CD4-positive, alpha-beta memory T cell (primary cell): ENCODE measurements at places on chromosomes 1 and 21.
A peak's percentile ranks its signal among the peaks of the same experiment; 100 is the strongest.

DNA sequence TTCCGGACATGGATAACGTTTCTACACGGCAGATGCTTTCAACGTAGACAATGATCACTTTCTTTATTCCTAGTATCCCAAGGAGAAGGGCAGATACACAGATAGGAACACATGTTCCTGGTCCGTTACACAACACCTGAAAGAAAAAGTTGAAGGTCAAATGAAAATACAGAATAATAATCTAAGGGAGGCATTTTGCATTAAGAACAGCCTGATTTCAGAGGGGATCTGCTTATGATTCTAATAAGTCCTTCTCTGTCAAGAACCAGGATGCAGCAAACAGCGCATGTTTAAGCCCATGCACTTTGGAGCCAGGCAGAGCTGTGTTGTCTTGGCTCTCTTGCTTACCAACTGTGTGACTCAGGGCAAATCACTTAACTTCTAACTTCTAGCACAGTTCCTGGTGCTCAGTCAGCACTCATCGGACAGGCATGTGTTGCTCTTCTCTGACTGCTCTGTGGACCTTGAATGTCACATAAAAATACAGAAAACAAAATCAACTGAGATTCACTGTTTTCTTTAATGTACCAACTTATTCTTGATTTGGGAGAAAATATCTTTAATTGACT, 56.3 kb upstream of the CNN3 start:
- H3K36me3 ChIP-seq: no peaks in the 10 kb centered on the region
- no peak for DNase-seq
- no peaks in the 10 kb centered on the region for H3K27me3 ChIP-seq
- H3K4me3 ChIP-seq: no peak overlapping the region

DNA sequence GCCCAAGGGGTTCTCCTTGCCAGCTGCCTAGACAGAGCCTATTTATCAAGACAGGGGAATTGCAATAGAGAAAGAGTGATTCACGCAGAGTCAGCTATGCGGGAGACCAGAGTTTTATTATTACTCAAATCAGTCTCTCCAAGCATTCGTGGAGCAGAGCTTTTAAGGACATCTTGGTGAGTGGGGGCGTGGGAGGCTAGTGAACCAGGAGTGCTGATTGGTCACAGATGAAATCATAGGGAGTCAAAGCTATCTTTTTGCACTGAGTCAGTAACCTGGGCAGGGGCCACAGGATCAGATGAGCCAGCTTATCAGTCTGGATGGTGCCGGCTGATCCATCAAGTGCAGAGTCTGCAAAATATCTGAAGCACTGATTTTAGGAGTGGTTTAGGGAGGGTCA, 64.8 kb upstream of the MRPS6 start:
- no peaks in the 10 kb centered on the region for H3K36me3 ChIP-seq
- H3K27me3 ChIP-seq: no peaks in the 10 kb centered on the region
- H3K4me1 ChIP-seq: no peaks in the 10 kb centered on the region
- H3K4me3 ChIP-seq: no peak overlapping the region
- H3K27ac ChIP-seq: no peak overlapping the region

- H3K36me3 ChIP-seq: no peaks in the 10 kb centered on the region
- no peak for DNase-seq
- no peak overlapping the region for H3K27ac ChIP-seq
- no peaks in the 10 kb centered on the region for H3K27me3 ChIP-seq
- H3K4me3 ChIP-seq: no peak overlapping the region
- H3K4me1 ChIP-seq: no peaks in the 10 kb centered on the region
Measured at GRCh38 chr1:22131062-22131461, 11.8 kb downstream of the WNT4 start.

DNA sequence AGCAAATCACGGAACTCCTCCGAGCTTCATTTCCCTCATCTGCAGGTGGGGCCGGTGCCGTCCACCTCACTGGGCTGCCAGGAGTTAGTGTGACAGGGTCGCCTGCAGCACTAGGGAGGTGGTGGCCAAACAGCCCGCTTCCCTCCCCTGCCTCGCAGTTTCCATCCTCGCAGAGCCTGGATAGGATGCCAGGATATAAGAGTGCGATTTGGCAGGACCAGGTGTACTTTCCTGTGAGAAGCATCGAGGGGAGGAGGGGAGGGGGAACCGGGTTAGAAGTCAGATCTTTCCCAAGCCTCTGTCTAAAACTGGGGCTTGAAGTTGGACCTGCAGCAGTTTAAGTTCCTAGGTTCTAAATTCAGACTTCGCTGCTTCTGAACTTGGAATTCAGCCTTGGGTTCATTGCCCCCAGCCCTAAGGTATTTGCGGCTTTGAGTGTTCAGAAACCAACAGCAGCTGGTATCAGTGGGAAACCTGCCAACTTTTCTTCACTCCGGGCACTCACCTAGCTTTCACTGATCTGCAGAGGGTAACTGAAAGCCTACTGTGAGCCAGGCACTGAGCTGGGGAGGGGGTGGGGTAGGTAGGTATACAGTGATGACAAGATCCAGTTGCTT, 1.7 kb upstream of the JUN start:
- peak overlapping the region; percentile 99 for H3K27ac ChIP-seq
- peak overlapping the region; percentile 76 for H3K4me3 ChIP-seq
- H3K4me1 ChIP-seq: peaks cover 31% of the 10 kb centered on the region
- no peaks in the 10 kb centered on the region for H3K27me3 ChIP-seq
- peak; percentile 71 for DNase-seq
- H3K36me3 ChIP-seq: no peaks in the 10 kb centered on the region

DNA sequence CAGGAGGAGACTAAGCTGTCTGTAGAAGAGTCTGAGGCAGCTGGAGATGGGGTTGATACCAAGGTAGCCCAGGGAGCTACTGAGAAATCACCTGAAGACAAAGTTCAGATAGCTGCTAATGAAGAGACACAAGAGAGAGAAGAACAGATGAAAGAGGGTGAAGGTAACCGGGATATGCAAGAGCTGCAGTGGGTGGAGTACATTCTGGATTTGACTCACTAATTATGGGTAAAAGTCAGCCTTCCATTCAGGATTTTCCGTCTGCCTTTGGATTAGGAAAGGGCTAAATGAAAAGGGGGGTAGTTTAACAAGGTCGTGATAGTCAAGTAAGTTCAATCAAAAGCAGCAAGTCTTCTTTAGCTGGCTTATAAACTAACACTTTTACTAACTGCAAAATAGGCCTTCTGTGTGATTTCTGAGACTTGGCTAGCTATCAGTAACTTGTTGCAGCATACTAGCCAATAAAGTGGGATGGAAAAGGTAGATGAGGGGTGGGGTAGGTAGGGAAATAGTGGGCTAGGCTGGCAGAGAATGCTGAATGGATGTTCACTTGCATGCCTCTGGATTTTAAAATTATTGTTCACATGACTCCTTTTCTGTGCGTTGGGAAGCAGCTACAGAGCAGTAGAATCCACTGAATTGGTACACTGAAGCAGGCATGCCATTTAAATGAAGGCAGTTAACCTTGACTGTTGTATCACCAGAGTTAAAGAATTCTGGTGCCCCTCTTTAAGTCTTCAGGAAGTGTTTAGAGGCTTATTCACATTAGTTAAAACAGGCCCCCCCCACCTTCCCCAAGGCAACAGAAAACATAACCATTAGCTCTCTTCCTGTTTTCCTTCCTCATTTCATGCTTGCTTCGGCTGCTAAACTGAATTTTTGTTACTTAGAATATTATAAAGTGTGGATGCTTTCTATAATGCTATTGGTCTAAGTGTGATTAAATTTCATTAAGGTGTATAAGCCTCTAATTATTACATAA, 15.4 kb downstream of the CCDC17 start:
- no peak for DNase-seq
- H3K4me1 ChIP-seq: peaks cover 9% of the 10 kb centered on the region
- H3K27me3 ChIP-seq: no peaks in the 10 kb centered on the region
- no peak overlapping the region for H3K27ac ChIP-seq

DNA sequence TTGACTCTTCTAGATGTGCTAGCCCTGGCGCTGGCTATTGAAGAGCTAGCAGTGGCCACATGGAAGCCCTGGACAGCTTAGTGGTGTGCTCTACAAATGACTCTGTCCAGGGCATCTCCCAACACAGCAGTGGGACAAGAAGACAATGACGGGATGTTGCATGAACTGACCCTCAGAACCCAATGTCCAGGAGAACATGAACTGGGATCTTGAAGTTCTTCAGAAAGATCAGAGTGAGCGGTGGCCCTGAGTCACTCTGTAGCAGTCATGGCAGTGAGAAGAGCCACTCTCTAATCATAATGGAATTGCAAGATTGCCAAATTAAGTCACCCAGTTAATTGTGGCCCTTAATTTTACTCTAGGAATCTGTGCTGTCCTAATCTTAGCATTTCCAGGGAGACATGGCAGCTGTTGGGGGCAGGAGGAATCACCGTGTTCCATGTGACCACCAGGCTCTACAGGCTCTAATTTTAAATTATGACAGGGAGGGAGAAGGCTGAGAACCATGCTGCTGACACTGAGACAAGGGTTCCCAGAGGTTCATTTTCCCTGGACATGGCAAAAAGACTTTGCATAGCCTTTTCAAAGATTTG, 10.2 kb upstream of the OBSCN start:
- H3K4me3 ChIP-seq: no peak overlapping the region
- no peak for DNase-seq
- no peaks in the 10 kb centered on the region for H3K4me1 ChIP-seq
- no peaks in the 10 kb centered on the region for H3K27me3 ChIP-seq
- no peak overlapping the region for H3K27ac ChIP-seq
